ENCODE measurements at places on chromosomes 4 and X. TPM values are rescaled to one million over a fixed set of nuclear protein-coding genes. Genes with fewer than 3 reads are reported as not detected.

Gene TKTL1
- 1.6 TPM for total RNA-seq

Gene SYNPO2
- total RNA-seq, result 1.6 TPM

Gene ABLIM2
- total RNA-seq, result 9.4 TPM

GRCh38 chrX:133005042-133005441 lies 46.6 kb upstream of the HS6ST2 start:
- DNase-seq, result no peak

- DNase-seq, result no peak
Measured at GRCh38 chrX:151384807-151385206, 12.2 kb upstream of the VMA21 start.

GRCh38 chrX:153443476-153444332 lies 2.2 kb downstream of the TREX2 start:
- DNase-seq, result no peak

DNA sequence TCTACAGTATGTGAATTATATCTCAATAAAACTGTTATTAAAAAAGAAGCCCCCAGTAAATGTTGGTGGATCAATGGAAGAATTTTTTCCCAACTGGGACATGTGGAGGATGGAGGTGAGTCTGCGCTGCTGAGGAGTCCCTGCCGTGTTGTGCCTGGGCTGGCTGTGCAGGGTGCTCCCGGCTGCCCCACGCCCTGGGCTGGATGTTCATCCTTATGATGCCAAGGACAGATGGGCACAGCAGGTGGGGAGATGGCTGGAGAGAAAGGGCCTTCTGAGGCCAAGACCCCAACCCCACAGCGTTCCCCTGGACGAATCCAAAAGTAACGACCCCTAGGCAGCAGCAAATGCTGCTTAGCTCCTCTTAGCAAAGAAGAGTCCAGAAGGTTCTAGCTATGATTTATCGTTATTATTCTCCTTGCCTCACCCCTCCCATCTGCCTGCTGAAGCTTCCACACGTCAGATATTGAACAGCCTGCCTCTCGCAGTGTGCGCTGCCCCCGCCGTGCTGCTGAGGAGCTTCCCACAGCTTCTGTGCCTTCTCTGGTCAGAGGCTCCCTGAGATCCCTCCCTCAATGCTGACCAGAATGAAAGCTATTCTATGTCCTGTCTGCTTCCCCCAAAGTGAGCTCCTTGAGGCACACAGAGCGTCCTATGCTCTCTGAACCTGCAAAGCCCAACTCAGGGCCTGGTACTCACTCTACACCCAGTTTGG lies 26.5 kb downstream of the HMX1 start:
- DNase-seq, result no peak

- DNase-seq, result no peak
Measured at GRCh38 chr4:156673483-156673882, 298.1 kb downstream of the PDGFC start.

DNA sequence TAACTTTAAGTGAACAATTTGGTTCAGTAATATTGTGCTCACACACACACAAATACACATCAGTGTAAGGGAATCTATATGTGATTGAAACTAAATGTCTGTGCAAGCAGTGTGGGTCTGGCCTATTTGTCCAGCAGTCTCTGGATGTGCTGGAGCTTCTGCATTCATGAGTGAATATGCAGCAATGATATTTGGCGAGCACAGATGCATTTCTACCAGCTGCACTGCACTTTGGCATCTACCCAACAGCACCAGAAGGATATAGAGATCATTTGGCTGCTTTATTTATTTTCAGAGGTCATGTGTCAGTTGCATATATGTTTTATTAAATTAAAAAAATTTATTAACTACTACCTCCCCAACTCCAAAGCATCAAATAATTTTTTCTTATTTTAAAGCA lies 613.4 kb upstream of the NR3C2 start:
- DNase-seq, result no peak

Measured in frontal cortex (tissue), 4 donors.